ENCODE measurements at places on chromosomes 4 and X.

DNA sequence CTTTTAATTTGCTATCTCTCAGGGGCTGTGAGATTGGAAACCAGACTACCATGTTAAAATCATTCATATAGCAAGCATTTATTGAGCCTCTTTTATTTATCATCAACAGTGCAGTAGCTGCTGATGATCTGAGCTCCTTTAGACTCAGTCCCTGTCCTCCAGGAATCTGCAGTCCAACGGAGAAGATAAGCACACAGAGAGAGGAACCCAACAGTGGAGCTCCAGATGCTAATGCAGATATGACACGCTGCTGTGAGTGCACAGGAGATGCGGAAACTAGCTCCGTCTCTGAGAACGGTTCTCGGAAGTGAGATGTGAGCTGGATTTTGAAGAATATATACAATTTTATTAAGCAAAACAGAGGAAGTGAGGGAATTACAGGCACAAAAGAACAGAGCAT, 35.4 kb downstream of the DCHS2 start:
- DNase-seq = no peak

DNA sequence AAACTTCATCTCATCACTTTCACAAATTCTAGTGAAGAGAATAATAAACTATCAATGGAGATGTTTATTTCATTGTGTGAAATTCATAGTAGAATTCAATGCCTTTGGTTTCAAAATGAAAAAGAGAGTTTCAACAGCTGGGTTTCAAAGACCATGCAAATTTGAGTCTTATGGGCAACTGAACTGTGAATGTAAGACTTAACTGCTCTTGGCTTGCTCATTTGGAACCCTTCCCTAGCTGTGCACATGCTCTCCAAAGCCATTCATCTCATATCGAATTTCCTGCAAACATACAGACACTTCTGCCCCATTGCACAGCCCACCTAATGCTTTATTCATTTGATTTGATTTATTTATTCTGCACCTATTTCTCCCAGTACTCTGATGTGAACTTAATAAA, 154.5 kb downstream of the GRXCR1 start:
- DNase-seq = no peak

GRCh38 chrX:129450123-129450522, 73.2 kb downstream of the SMARCA1 start:
- DNase-seq = no peak

- no peak for DNase-seq
These were observed 31.5 kb upstream of the DIPK2B start for GRCh38 chrX:45232139-45232538.

- no peak for DNase-seq
These were observed 29.6 kb upstream of the SPON2 start for GRCh38 chr4:1201851-1202525.

- DNase-seq = no peak
These were observed 8.1 kb upstream of the UVSSA start for GRCh38 chr4:1338752-1339414.

GRCh38 chr4:121822047-121822446, 1.6 kb downstream of the CCNA2 start:
- DNase-seq = no peak

DNA sequence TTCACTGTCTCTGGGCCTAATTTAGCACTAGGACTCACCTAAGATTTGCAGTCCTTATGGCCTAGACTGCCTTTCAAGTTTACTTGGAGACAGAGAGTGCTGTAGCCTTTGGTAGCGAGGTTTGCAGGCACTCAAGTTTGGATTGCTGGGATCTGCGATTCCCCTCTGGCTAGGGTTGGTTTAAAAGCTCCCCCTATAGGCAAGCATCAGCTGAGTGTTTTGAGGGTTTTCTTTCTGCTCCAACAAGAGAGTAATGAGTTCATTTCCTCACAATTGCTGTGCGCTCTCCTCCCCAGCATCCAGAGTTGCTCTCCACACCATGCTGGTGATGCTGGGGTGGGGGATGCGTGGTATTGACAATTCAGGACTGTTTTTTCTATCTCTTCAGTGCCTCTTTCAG, 206.9 kb downstream of the GLUD2 start:
- no peak for DNase-seq

DNA sequence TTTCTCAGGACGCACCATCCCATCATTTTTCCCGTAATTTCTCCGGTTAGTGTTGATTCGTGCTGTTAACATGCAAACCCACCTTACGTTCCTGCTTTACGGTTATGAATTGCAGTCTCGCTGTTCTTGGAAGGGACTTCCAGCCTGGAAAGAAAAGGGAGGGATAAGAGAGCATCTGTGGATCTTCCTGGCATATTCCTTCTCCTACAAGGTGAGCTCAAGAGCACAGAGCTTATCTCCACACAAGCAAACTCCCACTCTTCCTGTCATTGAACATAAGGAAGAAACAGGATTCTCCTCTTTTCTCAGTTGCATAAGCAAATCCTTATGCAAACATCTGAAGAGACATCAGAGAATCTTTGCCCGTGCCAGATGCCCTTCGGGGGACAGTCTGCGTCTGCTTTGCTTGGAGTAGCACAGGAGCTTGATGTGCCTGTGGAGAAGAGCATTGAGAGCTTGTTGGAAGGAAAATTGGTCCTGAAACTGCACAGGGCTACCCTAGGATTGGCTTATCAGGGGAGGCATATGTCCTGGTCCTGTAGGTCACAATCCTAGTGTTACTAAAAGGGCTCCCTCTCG, 127.0 kb downstream of the ASMT start:
- no peak for DNase-seq
